Thyroid gland (tissue), 4 donors: ENCODE measurements at places on chromosomes 12 and 14. TPM values are rescaled to one million over a fixed set of nuclear protein-coding genes. Genes with fewer than 3 reads are reported as not detected.

GRCh38 chr12:48819986-48820725 is 1.9 kb downstream of the CACNB3 start:
- no peak for DNase-seq

DNA sequence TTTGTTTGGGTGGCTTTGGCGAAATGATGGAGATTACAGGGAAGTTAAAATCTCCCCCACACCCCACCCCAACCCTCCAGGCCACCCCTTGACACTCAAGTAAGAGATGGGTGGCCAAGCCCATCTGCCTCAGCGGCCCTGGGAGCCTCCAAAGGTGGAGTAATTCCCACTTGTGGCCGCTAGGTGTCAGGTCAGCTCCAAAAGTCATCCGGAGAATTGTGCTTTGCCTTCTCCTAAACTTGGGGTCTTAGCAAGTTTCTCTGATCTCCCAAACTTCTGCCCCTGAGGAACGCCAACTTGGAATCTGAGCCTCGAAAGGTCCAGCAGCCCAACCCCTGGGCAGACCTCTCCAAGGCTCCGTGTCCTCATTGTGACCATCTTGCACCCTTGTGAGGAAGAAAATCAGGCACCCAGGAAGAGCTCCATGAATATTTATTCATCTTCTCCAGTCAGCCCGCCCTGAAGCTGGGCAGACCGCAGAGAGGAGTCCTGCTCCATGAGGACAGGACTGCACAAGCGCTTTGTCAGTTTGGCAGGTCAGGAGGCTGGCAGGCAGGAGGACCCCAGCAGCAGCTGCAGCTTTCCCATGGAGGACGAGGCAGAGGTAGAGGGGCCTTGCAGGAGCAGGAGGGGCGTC is 46.7 kb downstream of the LRRC74A start:
- DNase-seq: peak; percentile 58

DNA sequence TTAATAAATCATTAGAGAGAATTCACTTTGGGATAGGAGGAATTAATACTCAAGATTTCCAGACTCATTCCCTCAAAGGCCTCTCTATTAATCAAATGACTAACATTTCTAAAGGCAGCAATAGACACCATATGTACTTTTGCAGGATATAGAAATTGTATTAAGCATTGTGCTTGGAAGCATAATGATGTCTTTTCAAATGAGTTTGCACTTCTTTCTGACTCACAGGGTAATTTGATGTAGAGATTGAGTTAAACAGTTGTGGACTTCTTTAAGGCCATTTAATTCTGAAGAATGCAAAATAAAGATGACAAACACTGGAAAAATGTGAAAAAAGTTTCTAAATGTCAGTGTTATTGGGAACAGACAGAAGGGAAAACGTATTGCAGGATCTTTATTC is 63.4 kb upstream of the CSRP2 start:
- no peak for DNase-seq

GRCh38 chr14:47919997-47920396 is 244.6 kb upstream of the MDGA2 start:
- DNase-seq: no peak

GRCh38 chr12:96197503-96198272 is 3.5 kb downstream of the ELK3 start:
- no peak for DNase-seq

AGAP2 gene
- 0.45 TPM for total RNA-seq

TSHR gene
- total RNA-seq: 623 TPM

IRF2BPL gene
- total RNA-seq: 81.6 TPM

MIP gene
- total RNA-seq: not detected

HSPA2 gene
- total RNA-seq: 9.6 TPM

LMNTD1 gene
- total RNA-seq: 0.67 TPM
